ENCODE measurements at places on chromosomes 1 and 21.
A peak's percentile ranks its signal among the peaks of the same experiment; 100 is the strongest.

- DNase-seq: no peak
These were observed 48.0 kb downstream of the DIPK1A start for GRCh38 chr1:92913093-92913819.

DNA sequence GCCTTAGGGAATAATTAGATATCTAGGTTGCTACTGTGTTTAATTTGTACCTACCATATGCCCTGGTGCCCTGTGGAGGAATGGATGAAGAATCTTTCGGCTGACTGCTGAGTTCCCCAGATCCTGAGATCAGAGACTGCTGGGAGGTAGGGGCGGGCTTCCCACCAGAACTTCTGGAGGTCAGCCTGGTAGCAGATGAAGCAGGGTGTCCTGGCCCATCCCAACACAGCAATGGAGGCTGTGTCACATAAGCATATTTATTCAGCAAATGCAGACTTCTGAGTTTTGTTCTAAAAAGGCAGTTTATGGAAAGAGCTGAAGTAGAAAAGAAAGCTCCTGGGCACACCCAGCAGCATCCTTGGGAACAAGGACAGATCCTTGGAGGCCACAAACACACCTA, 74.0 kb downstream of the KRTAP19-8 start:
- DNase-seq: no peak

DNA sequence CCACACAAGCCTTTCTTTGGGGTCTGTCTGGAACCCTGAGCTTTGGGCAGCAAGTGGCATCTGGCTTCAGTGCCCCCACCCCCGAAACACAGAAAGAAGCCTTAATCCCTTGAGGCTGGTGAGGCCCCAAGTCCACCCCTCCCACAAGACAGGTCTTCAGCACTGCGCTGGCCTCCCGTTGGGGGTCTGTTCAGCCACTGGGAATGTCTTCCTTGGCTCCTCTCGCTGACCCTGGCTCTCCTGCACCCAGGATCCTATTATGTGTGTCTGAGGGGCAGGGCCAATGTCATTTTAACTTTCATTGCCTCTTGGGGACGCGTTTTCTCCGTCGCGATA, 26.9 kb downstream of the ATP8B2 start:
- DNase-seq: no peak

DNA sequence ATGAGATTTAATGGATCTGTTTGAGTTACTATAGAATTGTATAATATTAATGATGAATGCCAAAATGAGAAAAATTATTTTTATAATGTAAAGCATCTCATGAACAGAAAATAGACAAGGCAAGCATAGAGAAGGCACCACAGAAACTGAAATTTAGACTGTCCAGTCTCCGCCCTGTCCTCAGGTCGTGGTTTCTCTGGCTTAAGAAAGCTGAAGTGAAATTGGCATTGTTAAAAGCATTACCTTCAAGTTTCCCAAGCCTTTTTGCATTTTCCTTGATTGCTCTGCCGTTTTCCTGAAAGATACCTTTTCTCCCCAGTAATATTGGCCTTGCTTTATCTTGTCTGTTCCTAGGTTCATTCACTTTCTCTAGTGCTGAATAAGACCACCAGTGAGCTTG, 58.0 kb downstream of the VPS13D start:
- no peak for DNase-seq

DNA sequence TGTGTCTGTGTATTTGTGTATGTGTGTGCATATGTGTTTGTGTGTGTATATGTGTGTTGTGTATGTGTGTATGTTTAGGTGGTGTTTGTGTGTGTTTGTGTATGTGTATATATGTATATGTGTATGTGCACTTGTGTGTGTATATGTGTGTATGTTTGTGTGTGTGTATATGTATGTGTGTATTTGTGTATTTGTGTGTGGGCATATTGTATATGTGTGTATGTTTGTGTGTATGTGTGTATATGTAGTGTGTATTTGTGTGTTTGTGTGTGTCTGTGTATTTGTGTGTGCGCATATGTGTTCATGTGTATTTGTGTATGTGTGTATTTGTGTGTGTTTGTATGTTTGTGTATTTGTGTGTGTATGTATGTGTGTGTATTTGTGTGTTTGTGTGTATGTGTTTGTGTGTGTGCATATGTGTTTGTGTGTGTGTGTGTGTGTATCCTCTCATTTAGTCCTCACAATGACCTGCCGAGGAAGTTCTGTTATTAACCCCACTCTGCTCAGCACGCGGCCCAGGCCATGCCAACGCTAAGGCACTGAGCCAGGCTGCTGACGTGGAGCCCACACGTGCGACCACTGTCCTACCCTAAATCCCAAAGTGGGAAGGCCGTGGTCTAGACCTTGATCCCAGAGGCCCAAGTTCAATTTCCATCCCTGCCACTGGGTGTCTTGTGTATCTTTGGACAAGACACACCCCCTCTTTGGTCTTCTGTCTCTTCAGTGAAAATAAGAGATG, 43.2 kb upstream of the TMEM51 start:
- DNase-seq: no peak

GRCh38 chr1:110542725-110543124, 23.8 kb upstream of the KCNA10 start:
- no peak for DNase-seq

DNA sequence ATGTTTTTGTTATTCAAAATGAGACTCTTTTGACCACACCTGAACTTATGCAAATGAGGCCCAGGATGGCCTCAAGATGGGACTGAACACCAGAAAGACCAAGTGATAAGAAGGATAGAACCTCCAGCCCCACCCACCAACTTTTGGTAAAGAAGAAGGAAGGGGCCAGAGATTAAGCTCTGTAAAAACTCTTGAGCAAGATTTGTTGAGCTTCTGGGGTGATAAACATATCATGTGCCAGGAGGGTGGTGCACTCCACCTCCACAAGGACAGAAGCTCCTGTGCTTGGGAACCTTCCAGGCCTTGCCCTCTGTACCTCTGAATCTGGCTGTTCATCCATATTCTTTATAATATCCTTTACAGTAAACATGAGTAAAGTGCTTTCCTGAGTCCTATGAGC, 5.3 kb downstream of the RSPH1 start:
- no peak for DNase-seq

- DNase-seq: peak; percentile 91
These were observed 6.5 kb upstream of the PADI2 start for GRCh38 chr1:17125756-17126237.

- no peak for DNase-seq
These were observed 6.9 kb upstream of the FBLIM1 start for GRCh38 chr1:15751717-15752116.
